ENCODE measurements at places on chromosomes 1 and 21.
A peak's percentile ranks its signal among the peaks of the same experiment; 100 is the strongest.

GRCh38 chr1:163295949-163296348 lies 25.8 kb upstream of the NUF2 start:
- no peak for DNase-seq

- peak; percentile 61 for DNase-seq
Measured at GRCh38 chr1:24027838-24028468, 47.8 kb upstream of the SRSF10 start.

GRCh38 chr1:6985549-6986276 lies 200.5 kb downstream of the CAMTA1 start:
- no peak for DNase-seq

DNA sequence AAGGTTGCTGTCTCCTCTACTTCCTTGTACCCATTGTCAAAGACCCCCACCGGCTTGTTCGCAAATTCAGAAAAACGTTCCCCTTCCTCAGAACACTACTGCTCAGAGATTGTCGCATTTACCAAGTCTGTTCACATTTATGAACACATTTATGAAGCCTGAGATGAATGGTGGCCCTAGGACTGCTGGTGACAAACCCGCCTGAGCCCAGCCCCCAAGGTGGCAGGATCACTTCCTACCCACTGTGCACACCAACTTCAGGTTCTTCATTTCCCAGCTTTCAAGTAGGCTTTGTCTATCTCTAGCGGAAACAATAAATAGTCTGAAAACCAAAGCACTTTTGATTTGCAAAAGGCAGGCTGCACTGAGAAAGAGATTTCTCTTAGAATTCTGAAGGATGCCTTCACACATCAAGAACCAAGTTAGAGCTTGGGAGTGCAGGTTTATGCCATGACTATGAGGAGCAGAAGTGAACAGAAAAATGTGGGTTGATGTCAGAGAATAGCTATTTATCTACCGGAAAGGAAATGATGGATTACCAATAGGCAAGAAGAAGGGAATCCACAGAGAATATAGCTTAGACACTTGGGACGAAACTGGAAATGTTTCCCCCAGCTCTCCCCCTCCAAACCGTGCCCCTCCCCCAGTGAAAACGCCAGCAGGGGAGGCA lies 200.5 kb downstream of the TOMM20 start:
- DNase-seq: peak; percentile 69

GRCh38 chr21:42043201-42043895 lies 27.8 kb upstream of the UMODL1 start:
- DNase-seq: no peak

DNA sequence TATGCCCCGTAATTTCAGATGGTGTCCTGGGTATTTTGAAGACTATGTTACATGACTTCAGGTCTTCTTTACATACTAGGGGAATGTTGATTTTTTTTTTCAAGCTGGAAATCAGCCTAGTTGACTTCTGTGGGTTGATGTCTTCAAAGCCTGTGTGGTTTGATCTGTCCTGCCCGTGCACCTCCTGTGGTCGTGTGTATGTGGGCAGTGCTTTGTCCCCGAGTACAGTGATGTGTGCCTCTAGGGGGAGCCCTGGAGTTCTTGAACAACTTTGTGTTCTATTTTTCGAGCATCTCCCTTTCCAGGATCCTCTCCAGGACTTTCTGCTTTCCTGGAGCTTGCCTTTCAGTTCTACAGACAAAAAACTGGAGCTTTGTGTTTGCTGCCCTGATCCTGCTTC lies 28.9 kb downstream of the OBSCN start:
- peak; percentile 14 for DNase-seq

GRCh38 chr21:43694437-43695079 lies 24.4 kb upstream of the PDXK start:
- no peak for DNase-seq

- DNase-seq: no peak
Measured at GRCh38 chr1:90048043-90048442, 53.1 kb downstream of the ZNF326 start.

GRCh38 chr1:170664828-170665612 lies 1.1 kb downstream of the PRRX1 start:
- DNase-seq: peak; percentile 59

DNA sequence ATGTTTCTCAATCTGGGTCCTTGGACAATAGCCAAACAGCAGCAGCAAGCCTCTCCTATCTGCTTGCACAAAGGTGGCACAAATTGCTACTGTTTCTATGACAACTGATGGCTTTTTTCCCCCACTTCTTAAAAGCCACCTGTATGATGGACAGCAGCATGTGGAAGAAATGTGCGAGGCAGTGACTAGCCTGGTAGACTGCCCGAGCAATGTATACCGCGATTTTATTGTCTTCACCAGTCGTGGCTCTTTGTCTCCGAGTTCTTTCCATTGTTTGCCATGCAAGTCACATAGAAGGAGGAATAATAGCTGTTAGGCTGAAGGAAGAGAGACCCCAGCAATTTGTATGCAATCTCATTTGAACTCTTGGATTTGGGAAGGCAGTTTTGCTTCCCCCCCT lies 79.4 kb downstream of the S1PR1 start:
- DNase-seq: no peak

DNA sequence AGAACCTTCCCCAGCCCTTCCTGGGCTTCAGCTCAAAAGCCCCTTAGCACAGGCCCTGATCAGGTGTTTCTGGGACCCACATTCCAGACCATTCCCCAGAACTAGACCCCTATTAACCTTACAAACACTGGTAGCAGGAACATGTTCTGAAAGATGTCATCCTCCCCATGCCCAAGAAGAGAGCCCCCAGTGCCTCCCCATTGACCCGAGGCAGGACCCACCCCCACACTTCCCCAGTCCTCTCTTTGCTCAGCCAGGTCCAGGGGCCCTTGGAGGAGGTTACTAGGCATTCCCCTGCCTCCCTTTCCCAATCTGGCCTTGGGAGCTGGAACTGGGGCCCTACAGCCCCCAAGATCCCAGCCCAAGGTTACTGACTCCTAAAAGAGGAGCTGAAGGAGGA lies 38.9 kb upstream of the HMGB4 start:
- DNase-seq: no peak
